ENCODE measurements at places on chromosomes 1 and 21.

DNA sequence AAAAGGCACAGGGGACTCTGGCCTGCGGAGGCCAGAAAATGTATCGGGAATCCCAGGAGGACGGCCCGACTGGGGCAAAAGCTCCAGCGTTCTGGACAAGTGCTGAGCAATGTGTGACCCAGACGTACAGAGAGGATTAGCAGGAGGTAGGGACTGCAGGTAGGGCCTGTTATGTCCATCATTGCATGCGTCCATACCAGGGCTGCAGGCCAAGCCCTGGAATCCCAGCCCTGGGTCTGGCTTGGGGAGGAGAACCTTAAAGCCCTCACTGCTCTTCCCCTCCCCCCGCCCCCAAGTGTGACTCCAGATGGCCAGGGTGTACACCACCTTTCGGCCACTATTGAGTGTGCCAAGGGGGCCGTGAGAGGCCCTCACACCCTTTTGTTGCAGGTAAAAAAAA lies 2.0 kb downstream of the RNF207 start:
- DNase-seq: no peak

GRCh38 chr1:26811708-26812107 lies 14.8 kb upstream of the ZDHHC18 start:
- no peak for DNase-seq

DNA sequence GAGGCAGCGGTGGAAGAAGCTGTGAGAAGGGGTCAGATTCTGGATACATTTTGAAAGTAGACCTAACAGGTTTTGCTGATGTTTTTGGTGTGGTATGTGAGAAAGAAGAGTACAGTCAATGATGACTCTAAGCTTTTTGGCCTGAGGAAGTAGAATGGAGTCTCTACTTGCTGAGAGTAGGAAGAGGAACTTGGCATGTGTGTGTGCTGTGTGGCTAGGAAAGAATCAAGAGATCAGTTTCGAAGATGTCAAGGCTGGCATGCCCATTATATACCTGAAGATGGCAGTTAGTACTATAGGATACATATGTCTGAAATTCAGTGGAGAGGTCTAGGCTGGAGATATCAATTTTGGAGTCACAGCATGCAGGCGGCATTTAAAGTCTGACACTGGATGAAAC lies 64.4 kb downstream of the MAB21L3 start:
- no peak for DNase-seq

DNA sequence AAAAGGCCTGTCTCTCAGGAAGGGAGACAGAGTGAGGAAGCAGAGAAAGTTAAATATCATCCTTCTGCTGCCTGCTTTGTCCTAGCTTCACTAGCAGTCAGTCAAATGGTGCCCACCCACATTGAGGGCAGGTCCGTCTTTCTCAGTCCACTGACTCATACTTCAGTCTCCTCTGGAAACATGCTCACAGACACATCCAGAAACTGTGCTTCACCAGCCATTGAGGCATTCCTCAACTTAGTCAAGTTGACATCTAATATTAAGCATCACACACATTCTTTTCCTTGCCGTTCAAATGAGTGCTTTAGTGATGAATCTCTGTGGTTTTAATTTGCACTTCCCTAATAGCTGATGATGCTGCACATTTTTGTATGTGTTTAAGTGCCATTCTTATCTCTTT lies 777.8 kb upstream of the PRMT6 start:
- DNase-seq: no peak

DNA sequence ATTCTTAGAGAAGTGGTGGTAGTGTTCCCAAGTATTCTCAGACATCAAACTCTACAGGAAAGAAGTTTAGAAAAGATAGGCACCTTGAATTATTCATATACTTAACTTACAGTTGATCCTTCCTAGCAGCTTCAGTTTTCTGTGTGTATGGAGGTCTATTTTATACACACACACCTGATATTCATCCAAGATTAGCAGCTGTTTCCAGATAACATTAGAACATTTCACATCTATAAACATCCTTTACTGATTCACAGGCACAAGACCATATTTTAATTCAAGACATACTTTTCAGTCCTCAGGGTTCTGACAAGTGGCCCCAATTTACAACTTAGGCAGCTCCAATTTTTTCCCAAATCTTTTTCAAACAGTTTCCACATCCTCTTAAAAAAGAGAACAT lies 287.8 kb upstream of the USP25 start:
- DNase-seq: no peak

DNA sequence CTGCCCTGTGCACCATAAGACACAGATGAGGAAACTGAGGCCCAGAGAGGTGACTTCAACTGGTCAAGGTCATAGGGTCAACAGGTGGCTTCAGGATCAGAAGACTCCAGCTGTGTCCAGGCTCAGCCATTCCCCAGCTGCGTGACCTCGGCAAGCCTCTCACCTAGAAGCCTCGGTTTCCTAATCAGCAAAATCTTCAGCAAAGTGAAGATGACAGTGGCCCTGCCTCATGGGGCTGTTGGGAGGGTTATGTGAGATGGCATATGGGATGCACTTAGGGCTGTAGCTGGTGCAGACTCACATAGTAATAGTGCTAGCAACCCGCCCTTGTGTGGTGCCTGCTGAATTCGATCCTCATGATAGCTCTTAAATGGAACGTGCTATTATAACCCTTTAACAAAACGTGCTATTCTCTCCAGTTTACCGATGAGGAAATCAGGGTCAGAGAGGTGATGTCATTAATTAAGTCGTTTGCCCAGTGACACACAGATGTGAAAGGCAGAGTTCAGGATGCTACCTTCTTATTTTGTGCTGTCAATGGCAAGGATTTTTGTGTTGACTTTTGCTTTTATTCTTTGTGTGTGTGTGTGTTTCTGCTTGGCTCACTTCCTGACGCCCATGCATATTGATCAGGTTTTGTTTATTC lies 472.9 kb downstream of the MATN1 start:
- no peak for DNase-seq

DNA sequence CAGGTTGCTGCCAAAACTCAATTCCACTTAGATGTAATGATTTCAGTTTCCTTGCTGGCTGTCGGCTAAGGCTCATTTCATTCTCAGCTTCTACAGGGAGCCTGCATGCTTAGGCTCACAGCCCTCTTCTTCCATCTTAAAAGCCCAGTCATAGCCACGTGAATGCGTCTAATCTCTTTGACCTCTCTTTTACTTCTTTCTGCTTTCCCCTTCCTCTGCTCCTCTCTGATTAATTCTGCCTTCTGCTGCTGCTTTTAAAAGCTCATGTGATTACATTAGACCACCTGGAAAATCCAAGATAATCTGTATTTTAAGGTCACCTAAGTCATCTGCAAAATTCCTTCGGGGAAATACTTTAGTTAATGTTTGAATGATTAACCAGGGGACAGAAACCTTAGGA lies 812.8 kb upstream of the BRINP3 start:
- DNase-seq: no peak

- DNase-seq: no peak
These were observed 30.3 kb upstream of the PGBD5 start for GRCh38 chr1:230456478-230456877.

- DNase-seq: no peak
These were observed 3.5 kb upstream of the TSPEAR start for GRCh38 chr21:44714905-44715304.

GRCh38 chr1:115648717-115649691 lies 7.2 kb downstream of the VANGL1 start:
- DNase-seq: no peak

DNA sequence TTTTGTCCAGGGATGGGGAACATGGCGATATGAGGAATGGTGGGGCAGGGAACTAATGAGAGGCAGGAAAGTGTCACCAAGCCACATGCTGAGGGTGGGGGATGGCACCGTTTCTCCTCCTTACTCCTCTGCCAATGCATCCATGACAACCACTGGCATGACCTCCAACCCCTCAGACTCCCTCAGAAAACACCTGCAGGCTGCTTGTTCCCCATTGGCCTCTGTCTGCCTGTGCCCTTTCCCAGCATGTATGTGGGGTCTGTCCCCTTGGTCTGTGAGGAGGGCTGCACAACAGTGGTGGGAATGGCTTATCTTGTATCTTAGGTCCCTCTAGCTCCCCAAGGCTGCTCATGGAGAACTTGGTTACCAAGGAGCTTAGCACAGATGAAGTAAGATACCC lies 137.2 kb upstream of the NGF start:
- DNase-seq: no peak

DNA sequence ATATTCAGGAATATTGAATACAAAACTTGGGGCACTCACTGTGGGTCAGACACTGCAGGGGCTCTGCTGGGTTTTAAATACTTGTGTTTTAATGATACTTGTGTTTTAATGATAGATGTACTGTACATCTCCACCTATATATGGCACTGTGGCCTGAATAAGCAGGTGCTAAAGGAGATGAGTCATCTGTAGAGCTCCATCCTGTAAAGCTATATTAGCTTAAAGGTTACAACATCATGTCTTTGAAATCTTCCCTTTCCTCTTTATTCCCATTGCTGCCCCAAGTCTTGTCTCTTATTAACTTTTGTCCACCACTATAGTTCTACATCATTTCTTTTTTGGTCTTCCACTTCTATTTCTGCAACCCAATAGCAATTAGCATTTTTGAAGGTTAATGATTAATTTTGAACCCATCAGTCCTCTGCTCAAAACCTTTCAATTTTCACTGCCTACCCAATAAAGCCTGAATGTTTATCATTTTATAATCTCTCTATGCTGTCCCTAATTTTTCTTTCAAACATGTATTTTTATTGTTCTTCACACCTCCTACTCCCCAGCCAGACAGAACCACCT lies 113.3 kb upstream of the PTGFR start:
- no peak for DNase-seq

DNA sequence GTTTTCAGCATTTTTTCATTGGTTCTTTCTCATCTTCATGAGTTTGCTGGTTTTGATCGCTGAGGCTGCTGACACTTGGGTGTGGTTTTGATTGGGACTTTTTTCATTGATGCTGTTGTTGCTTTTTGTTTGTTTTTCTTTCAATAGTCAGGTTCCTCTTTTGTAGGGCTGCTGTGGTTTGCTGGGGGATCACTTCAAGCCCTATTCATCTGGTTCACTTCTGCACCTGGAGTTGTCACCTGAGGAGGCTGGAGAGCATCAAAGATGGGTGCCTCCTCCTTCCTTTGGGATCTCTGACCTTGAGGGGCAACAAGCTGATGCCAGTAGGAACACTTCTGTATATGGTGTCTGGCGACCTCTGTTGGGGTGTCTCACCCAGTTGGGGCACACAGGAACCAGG lies 1279.9 kb upstream of the TMPRSS15 start:
- no peak for DNase-seq

- no peak for DNase-seq
These were observed 22.6 kb upstream of the PRELP start for GRCh38 chr1:203453016-203453415.

GRCh38 chr1:199182186-199182843 lies 543.5 kb downstream of the PTPRC start:
- no peak for DNase-seq

GRCh38 chr1:244354810-244355278 lies 96.9 kb downstream of the ADSS2 start:
- DNase-seq: no peak

- DNase-seq: peak; percentile 34
These were observed at the start of gene CHRNB2 for GRCh38 chr1:154567386-154568156. TSS of gene CHRNB2 (plus strand) at chr1:154567778. CDS start at chr1:154568045, 267 bp downstream.

GRCh38 chr1:244318512-244318911 lies 133.2 kb downstream of the ADSS2 start:
- no peak for DNase-seq

DNA sequence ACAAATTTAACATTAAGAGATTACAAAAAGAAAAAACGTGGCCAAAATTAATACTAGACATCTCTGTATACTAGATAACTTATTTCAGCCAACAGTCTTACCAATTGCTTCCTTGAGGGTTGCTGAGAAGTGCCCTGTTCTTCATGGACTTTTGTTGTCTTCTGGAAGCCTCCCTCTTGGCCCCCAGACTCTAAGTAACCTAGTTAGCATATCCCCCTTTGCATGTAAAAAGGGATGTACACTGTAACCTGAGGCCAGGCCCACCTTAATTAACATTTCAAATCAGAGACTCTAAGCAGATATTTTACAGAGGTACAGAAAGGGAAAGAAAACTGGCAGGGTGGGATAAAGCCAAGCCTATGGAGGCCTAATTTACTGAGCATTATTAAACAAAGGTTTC lies 1047.3 kb downstream of the ADGRL2 start:
- peak; percentile 66 for DNase-seq

- peak; percentile 83 for DNase-seq
These were observed at the start of gene MINDY1 for GRCh38 chr1:151006327-151007052. TSS of gene MINDY1 (minus strand) at chr1:151006902. CDS start at chr1:151002617, 4,285 bp downstream.

GRCh38 chr1:194309697-194310096 lies 1123.3 kb upstream of the B3GALT2 start:
- no peak for DNase-seq

DNA sequence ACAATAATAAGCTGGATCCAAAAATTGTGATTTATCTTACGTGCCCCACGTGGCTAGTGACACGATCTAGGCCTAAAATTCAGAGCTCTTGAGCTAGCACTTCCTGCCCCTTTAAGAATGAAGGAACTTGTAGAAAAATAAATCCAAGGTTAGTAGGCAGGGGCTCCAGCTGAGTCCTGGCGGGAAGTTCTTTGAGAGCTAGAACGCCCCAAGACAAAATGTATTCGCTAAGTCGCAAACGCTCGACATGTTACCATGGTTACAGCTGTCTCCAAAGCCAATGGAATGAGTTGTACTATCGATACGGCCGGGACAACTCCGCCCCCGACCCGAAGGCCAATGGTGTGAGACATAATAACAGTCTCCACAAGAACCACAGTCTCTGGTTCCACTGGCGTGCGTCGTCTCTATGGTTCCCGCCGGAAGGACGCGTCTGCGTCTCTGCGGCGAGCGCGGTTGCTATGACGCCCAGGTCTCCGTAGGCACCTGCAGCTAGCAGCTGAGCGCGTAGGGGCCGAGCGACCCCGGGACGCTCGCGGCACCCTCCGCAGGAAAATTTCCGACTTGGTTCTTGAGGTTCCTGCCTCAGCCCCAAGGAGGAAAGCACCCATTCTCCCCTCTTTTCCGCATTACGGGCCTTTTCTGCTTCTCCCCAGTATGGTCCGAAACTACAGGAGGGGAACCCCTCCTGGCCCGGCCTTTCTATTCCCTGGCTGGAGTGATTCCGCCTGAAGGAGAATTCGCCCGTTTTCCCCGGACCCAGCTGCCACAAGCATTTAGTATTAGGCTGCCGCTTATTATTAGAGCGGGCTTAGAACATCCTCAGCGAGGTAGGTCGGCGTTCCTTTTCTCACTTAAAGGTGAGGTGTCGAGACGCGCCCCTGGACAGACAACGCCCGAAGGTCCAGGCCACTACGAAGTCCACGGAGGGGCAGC lies at the start of gene CCDC30:
CCDC30 (plus strand) TSS at position 459 of the 936 bp plus-strand sequence. CDS start 17,266 bp downstream, outside the sequence.
- peak; percentile 92 for DNase-seq

GRCh38 chr1:26887125-26887524 lies 3.0 kb downstream of the GPN2 start:
- peak; percentile 22 for DNase-seq

DNA sequence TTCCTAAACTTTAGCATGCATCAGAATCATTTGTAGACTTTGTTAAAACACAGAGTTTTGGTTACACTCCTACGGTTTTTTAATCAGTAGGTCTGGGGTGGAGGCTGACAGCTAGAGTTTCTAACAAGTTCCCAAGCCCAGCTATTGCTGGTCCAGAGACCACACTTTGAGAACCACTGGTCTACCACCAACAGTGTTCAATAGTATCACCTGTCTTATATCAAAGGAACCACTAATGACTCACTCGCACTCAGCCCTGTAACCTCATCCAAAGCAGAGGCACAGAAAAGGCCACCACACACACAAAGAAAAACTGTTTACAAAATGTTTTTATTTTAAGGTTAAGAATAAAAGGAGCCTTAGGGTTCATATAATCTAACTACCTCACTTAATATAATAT lies 68.7 kb downstream of the HIVEP3 start:
- DNase-seq: no peak

Measured in HAP-1 (cell line).